ENCODE measurements at places on chromosomes 7 and 10. TPM values are rescaled to one million over a fixed set of nuclear protein-coding genes. Genes with fewer than 3 reads are reported as not detected.

The TCF7L2 gene
- total RNA-seq, result 13.8 TPM

The WDR86 gene
- total RNA-seq, result 1.8 TPM

The ANKRD22 gene
- total RNA-seq, result 7.2 TPM

The DNAH11 gene
- not detected for total RNA-seq

The MALRD1 gene
- 0.64 TPM for total RNA-seq

The ITGB1 gene
- total RNA-seq, result 195 TPM

The MRLN gene
- not detected for total RNA-seq

The PLXNA4 gene
- not detected for total RNA-seq

The DNAJC30 gene
- total RNA-seq, result 7.4 TPM

The AKR1C4 gene
- total RNA-seq, result 0.29 TPM

GRCh38 chr10:60846173-60846572 is 67.9 kb downstream of the CDK1 start:
- DNase-seq, result peak; percentile 7

GRCh38 chr10:97292097-97292861 is at the start of gene ARHGAP19:
ARHGAP19 (minus strand) TSS chr10:97292637; CDS start chr10:97292627, 10 bp downstream.
- peak; percentile 97 for DNase-seq

DNA sequence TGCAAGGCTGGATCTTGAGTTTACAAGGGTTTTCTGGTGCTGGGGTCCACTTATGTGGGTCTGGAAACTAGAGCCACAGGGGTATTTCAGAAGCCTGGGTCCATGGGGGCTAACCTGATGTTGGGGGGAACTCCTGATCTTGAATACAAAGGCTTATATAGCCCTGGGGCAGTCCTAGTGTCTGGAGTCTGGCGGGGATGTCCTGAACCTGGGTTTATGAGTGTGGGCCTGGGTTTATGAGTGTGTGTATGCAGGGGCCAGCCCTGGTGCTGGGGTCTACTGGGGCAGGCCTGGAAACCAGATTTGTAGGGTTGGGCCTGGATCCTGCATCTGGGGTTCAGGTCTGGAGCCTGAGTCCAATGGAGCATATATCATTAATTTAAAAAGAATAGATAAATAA is 146.5 kb upstream of the C1GALT1 start:
- no peak for DNase-seq

DNA sequence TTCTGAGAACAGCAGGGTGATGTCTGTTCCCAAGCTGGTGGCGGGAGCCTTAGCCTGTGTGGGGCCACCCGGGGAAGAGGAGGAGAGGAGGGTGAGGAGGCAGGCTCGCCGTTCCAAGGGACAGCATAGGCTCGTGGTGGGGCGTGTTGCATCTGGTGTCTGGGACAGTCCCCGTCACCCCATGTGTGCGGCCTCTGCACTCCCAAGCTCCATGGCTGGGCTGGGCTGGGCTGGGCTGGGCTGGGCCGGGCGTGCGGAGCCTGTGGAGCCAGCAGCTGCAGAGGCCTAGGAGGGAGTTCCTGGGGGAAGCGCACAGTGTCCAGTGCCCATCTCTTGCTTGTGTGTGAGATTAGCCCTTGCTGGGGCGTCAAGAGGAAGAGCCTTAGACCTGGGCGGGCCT is 20.9 kb upstream of the TTYH3 start:
- no peak for DNase-seq

GRCh38 chr7:44144426-44144967 is 3.4 kb upstream of the MYL7 start:
- DNase-seq, result no peak

- peak; percentile 83 for DNase-seq
Observed at GRCh38 chr10:123139521-123140163, 3.9 kb downstream of the HMX3 start.

GRCh38 chr10:132654121-132654571 is 116.6 kb downstream of the INPP5A start:
- DNase-seq, result no peak

DNA sequence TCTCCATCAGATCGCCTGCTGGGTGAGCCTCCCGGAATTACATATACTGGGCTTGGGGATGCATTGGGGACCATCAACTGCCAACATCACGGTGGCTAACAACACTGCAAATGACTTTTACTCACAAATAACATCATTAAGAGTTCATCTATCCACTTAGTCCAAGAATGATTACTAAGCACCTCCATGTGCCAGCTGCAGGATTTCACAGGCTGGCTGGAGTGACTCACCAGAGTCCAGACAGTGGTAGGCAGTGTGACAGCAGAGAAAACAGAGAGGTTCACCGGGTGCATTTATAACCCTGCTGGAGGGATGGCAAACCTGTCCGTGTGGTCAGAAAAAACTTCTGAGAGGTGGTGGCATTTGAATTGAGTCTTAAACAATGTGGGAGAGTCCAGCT is 3.2 kb upstream of the IGFBP3 start:
- peak; percentile 70 for DNase-seq
